ENCODE measurements at places on chromosomes 5 and 9.
A peak's percentile ranks its signal among the peaks of the same experiment; 100 is the strongest.

DNA sequence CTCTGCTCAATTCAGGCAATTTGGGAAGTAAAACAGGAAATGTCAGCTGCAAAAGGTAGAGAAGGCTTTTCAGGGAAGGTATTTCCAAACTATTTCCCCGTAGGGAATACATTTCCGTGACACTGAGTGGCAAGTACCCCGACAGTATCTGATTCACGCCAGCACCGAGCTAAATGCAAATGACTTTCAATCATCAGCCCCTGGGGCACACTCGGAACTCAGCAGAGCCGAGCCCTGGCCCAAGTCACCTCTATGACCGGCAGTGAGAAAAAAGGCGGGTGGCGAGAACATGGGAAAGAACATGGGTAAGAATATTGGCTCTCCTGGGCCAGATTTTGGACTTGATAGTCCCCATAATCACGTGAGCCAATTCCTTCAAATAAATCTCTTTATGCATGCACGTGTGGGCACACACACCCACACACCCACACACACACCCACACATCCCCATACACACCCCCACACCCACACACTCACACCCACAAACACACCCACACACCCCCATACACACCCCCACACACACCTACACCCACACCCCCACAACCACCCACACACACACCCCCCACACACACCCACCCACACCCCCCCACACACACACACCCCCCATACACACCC is 43.0 kb downstream of the COL23A1 start:
- no peak for DNase-seq

DNA sequence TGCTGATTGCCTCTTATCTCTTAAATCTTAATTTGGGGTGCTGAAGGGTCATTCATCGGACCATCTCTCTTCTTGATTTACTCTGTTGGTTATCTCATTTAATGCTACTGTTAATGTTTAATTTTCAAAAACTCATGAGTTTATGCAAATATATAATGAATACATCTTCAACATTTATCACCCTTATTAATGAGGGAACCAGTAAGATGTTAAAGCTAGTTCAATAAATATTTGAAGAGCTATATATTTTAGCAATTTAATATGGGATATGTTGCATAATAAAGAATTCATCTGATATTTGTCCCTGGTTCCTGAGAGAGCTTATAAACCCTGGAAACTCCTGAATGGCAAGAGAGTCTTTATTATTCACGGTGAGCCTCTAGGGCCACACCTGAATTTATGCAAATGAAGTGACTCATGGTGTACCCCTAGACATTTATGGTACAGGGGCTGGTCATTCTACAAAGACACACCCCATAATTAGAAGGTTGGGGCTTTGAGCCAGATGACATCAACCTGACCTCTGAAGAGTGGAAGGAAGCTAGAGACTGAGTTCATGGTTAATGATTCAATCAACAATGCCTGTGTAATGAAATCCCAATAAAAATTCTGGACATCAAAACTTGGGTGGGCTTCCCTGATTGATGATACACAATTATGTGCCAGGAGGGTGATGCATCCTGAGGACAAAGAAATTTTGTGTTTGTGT is 339.5 kb upstream of the ZNF608 start:
- no peak for DNase-seq

DNA sequence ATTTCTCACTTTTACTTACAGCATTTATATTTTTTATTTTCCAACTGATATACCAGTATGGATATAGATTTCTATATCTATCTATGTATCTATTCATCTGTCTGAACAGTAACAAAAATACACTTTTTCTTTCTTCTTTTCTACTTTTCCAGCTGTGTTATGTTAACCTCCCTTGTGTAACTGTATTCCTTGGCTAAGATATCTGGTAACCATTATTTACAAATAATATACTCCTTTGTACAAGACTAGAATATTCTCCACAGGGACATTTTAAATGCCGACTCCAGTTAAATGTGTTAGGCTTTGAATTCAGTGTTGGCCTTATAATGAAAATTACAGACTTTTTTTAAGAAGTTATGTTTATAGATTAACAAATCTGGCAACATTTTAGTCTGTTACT is 168.7 kb downstream of the XRCC4 start:
- DNase-seq, result no peak

DNA sequence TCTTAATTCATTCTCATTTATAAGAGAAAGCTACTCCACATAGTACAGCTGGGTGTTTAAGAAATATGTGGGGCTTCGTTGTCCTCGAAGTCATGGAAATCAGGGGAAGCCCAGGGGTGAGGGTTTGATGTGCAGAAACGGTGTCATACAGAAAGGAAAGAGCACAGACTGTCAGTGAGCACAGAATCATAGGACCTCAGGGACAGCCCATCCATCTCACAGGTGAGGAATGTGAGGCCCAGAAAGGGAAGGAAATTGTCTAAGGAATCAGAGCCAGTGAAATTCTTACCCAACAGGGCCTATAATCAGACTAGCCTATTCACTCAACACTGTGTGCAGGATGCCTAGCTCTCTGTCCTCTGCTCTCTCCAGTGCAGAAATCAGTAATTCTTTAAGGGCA is 535.6 kb downstream of the SPOCK1 start:
- no peak for DNase-seq

DNA sequence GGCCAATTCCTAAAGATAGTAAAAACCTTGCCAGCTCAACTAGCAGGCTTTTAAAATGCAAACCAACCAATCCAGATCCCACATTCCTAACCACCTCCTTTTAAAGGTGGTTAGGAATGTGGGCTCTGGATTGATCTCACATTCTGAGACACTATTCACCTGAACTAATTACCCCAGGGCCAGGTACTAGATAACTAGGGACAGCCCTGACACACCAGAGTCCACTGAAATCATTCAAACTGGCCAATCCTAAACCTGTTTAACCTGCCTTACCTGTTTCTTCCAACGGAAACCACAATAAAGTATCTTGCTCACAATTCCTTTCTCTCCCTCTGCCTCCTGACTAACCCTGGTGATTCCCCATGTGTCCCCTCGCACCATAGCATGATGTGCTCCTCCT is 168.3 kb upstream of the DMAC1 start:
- no peak for DNase-seq

- DNase-seq, result no peak
These were observed 241.5 kb downstream of the PDZD2 start for GRCh38 chr5:31880449-31880848.

DNA sequence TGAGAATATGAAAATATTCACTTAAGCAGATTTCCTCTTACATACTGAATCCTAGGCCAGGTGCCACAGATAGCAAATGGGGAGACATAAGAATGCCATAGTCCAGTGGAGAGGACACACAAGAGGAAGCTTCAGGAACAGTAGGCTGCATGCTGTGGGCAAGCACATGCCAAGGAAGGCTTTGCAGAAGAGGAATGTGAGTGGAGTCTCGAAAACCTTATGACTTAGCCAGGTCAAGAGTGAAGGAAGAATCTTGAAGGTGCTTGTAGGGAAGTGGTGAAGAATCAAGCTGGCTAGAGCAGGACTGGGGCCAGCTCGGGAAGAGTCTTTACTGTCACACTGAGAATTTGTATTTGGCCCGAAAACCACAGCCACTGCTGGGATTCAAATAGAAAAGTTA is 20.4 kb downstream of the RPS23 start:
- no peak for DNase-seq

- no peak for DNase-seq
These were observed 92.0 kb downstream of the AMBP start for GRCh38 chr9:113985968-113986585.

DNA sequence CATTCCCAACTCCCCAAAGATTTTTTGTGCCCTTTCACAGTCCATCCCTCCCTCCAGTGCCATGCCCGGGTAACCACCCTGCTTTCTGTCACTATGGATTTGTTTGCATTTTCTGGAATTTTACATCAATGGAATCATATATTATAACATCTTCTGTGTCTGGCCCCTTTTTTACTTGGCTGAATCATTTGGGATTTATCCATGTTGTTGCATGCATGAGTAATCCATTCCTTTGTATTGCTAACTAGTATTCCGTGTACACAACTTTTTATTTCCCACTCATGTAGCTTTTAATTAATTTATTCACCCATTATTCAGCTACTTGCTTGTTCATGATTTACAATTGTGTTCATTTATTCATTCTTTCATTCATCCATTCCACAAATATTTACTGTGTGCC is 94.1 kb downstream of the FGF18 start:
- no peak for DNase-seq

DNA sequence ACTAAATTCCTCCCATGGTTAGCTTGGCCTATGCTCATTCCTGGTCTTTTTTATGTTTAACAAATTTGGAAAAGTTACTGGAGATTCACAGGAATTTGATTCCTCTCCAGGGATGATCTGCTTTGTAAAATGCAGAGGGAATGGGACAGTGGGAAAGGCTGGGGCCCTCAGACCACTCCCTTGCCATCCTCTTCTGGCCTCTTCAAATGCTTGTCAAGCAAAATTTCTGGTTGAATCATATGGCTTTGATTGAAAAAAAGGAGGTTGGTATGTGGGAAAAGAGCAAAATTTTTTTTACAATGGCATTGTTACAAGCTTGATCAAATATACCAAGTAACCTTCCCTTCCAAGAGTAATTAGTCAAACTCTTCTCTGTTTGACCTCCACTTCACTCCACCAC is 225.1 kb downstream of the PIK3R1 start:
- peak; percentile 36 for DNase-seq

- DNase-seq, result no peak
These were observed 39.2 kb downstream of the ADAMTS19 start for GRCh38 chr5:129499208-129499852.

DNA sequence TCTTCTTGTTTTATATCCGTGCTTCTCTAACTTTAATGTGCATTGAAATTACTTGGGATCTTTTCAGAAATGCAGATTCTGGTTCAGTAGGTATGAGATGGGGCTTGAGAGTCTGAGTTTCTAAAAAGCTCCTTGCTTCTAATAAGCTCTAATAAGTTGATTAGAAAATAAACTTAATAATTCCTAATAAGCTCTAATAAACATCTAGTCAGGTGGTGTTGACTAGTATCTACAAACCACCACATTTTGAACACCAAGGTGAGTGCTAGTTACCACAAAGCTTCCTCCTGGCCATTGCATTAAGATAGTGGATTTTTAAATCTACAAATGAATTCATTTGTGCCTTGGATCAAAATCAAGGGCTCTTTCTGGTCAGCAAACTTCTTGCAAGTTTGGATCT is 5.3 kb downstream of the TMOD1 start:
- no peak for DNase-seq

GRCh38 chr9:121612511-121612998 is 38.9 kb upstream of the DAB2IP start:
- DNase-seq, result no peak

GRCh38 chr5:44943647-44944046 is 134.9 kb downstream of the MRPS30 start:
- no peak for DNase-seq

DNA sequence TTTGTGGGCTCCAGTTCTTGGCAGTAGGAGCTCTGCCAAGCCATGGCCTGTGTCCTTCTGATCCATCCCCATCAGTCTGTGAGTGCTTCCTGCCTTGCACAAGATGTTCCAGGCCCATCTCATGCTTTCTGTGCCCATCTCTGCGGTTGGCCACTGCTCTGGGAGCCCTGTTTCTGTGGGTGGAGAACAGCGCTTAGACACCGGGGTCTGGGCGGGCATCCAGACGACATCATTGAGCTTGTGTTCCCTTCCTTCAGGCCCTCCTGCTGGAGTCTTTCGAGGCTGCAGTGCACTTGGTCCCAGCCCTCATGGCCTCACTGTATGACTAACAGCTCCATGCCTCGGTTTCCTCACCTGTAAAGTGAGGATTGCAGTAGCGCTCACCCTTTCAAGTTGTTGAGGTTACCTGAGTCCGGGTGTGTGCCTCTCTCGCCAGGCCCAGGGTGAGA is 14.9 kb upstream of the CARD19 start:
- peak; percentile 55 for DNase-seq

DNA sequence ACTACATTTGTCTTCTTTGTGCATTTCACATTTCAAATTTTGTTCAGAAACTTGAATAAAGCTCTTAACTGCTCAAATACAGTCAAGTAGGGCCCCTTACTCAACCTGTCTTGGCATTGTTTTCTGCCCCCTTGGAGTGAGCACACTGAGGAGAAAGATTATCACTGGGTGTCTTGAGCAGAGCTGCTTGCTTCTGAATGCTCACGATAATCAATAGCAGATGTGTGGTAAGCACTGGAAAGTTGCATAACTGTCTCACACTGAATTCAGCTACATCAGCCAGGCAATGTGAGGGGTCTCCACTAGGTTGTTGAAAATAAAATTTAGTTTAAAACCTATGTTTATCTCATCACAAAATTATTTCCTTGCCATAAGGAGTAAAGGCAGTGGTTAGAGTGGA is 7.8 kb upstream of the TNFAIP8 start:
- DNase-seq, result peak; percentile 73

GRCh38 chr5:56632939-56633338 is 182.4 kb upstream of the MAP3K1 start:
- DNase-seq, result no peak

- DNase-seq, result peak; percentile 66
These were observed 72.1 kb upstream of the ANKRD55 start for GRCh38 chr5:56305001-56305950.

DNA sequence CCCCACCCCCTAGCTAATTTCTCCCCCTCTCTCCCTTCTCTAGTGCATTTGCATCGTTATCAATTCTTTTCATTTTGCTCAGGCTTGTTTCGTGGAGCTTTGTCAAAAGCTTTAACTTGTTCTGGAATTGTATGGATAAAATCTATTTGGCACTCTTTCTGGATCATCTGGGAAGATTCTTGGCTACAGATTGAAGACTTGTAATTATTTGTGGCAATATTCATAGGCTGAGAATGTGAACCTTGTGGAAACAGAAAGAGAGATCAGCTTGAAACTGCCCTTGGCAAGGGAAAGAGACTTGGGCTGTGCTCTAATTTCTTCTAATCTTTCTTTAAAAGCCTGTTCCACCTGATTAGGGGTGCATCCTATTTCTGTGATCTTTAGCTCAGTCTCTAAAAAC is 340.6 kb upstream of the DAB2 start:
- DNase-seq, result peak; percentile 29

- DNase-seq, result no peak
These were observed 76.6 kb downstream of the PTPDC1 start for GRCh38 chr9:94160594-94161501.

DNA sequence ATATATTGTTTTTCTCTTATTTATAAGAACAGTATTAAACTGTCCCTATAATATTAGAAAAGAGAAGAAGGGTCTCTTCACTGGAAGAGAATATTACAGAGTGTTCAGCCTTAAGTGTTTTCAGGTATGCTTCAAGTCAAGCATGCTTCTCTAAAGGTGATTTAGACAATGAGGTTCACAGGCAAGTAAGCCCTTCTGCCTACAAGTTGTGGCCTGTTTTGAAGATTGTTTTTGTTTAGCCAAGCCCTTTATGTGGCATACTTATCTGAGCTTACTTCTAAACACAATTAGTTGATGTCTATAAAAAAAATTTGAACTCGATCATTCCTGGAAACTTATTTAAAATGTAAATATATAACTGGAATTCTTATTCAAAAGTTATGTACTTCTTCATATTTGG is 343.8 kb upstream of the CDH18 start:
- DNase-seq, result no peak

- DNase-seq, result no peak
These were observed 61.7 kb downstream of the KLF9 start for GRCh38 chr9:70352802-70353201.

Measured in fibroblast of gingiva (primary cell).